ENCODE measurements at places on chromosomes 12 and 14.

- no peak for DNase-seq
Measured at GRCh38 chr12:90124914-90125313, 416.3 kb upstream of the ATP2B1 start.

DNA sequence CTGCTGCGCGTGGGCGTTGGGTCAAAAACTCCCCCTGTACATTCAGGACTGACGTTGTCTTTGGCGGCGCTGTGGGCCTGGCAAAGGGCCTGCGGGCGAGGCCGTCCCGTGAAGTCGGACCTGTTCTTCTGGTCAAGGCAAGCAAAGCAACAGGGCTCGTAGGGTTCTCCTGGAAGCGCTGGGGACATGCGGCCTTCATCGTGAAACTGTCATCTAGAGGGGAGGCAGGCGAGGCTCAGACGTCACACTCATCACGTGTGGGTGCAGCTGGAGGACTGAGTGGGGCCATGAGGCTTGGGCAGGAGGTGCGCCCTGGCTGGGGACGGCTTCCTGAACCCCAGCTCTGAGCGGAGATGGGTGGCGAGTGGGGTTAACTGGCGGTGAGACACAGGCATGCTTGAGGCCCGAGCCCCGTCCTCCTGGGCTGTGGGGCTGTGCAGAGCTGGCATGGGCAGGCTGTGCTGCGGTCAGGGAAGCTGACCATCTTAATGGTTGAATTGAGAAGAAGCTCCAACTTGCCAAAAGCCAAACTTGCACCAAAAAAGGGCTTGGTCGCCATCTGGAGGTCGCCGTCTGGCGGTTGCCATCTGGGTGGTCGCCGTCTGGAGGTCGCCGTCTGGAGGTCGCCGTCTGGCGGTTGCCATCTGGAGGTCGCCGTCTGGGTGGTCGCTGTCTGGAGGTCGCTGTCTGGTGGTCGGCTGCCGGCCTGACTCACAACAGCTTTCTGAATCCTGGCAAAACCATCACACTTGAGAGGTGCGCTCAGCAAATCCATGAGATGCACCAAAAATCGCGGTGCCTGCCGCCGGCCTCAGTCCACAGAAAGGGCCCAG lies 66.2 kb downstream of the NOC4L start:
- DNase-seq = no peak

DNA sequence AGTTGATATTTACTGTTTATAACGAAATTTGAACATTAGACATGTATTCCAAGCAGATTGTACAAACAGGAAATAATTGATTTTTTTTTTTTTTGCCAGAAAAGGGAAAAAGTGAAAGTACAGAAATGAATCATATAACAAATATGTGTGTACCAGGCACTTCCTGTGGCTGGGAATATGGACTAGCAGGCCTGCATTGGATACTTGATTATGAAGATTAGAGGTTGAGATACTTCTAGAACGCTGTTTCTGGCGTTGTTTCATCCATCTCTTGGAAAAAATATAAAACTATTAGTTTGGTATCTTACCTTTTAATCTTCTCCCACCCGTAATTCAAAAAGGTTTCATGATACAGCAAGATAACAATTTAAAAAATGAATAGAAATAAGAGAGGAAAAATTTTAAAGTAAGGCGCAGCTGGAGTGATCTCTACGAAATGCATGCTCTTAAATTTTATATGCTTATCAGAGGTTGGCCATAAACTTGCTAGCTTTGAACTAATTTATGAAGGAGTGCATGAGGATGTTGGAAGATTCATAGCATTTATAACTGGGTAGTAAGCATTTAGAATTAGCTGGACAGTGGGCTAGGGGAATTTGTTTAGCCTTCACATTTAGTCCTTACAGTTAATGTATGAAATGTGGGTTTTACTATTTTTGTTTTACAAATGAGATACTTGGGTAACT lies 90.8 kb downstream of the AEBP2 start:
- no peak for DNase-seq

DNA sequence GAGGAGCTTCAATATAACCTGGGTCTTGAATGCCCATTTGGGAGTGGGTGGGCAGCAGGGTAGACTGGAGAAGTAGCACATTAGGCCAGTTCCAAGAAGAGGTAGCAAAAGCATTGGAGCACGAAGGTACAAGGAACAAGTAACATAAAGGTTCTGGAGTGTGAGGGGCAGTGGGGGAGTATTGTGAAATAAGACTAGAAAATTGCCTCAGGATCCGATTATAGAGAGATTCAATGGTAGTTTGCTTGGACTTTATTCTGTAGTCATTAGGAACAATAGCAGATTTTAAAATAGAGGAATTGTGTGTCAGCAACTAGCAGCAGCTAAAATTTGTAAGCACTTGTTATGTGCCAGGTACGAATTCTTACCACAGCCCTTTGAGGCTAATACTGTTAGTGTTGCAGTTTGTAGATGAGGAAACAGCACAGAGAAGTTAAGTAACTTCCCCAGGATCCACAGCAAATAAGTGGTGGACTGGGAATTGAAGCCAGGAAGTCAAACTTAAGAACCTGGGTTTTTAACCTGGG lies 61.8 kb downstream of the PPFIBP1 start:
- DNase-seq = no peak

- peak; percentile 13 for DNase-seq
Measured at GRCh38 chr14:50363714-50364111, 33.0 kb downstream of the CDKL1 start.

GRCh38 chr12:1886396-1887008 lies 31.9 kb downstream of the CACNA2D4 start:
- DNase-seq = no peak

DNA sequence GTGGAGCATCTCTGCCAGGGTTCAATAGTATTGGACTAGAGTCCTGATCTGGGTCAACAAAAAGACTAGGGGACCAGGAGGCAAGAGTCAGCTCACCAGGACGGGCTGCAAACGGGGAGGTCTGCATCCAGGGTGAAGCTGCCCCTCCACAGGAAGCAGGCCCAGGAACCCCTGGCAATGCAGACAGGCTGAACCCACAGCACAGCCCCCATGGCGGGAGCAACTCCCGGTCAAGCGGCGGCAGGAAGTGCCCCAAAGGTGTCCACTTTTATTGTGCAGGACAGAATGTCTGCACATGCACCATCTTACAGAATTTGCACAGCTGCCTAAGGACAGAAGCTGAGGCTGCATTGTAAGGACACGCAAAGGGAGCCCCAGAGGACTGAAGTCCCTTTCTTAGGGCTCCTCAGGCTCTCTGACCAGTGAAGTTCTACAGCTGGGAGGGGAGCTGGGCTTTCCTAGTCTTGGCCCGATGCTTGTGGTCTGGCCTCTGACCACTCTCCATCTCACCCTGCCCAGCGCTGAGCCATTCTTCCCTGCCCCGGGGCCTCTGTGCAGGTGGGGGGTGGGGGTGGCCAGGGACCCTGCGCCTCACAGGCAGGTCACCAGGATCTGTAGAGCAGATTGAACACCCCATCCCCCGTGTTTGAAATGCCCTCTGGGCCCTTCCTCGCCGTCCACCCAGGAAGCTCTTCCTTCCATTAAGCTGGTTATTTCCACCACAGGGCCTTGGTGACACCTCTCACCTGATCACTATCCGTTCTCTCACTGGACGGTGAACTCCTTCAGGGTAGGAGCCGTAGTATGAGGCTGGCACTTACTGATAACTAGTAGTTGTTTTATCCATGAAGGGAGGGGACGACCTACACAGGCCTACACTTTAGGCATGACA lies 75.9 kb downstream of the NINJ2 start:
- DNase-seq = no peak

GRCh38 chr12:96495841-96496545 lies 6.6 kb downstream of the CFAP54 start:
- no peak for DNase-seq

DNA sequence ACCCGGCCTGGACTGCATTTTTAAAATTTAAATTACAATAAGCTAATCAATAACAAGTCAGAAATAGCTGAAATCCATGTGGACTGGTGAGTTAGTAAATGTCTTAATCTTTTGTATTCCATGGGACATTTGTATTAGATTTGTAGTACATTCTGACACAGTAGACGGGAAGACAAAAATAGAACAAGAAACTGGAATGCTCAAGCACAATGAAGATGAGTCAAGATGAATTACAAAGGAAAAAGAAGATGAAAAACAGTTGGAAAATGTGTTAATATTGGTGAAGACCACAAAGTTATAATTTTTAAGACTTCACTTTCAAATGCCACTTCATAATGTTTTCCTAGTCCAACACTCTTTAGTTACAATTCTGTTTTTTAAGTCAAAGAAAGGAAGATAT lies 97.8 kb upstream of the FERMT2 start:
- no peak for DNase-seq

DNA sequence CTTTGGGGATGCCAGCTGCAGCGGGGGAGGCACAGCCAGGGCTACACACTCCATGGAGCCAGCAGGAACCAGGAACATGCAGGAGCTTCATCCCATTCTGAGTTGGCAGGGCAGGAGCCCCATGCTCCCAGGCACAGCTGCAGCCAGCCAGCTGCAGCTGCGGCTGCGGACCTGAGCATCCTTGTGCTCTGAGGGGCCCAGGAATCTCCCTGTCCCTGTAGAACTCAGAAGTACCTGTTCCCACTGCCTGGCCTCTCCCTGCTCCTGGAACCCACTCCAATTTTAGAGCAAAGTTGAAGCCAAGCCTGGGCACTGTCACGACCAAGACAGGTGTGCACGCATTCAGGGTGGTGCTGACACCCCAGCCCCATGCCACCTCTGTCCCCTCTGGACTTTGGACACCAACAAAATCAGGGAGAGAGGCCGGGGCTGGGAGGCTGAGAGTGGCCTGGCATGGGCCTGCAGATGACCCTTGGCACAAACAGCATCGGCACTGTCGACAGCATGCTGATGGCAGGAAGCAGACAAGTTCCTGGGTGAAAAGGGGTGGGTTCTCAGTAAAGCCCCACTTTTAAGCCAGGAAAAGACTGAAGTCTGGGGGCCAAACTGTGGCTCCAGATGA lies 257.3 kb upstream of the LRFN5 start:
- no peak for DNase-seq

DNA sequence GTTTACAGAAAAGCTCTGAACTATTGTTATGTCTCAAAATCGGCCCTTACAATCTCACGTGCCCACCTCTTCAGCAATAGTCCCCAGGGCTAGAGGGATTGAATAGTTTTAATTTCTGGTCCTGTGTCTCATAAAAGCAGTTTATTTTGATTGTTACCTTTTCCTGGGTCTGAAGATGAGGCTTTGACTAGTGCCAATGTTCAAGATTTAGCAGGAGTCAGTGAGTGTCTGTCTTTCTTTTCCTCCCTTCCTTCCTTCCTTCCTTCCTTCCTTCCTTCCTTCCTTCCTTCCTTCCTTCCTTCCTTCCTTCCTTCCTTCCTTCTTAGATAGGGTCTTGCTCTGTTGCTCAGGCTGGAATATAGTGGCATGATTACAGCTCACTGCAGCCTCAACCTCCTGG lies 24.7 kb upstream of the SOCS2 start:
- no peak for DNase-seq

GRCh38 chr12:85872497-85873091 lies 1.5 kb upstream of the NTS start:
- DNase-seq = no peak

DNA sequence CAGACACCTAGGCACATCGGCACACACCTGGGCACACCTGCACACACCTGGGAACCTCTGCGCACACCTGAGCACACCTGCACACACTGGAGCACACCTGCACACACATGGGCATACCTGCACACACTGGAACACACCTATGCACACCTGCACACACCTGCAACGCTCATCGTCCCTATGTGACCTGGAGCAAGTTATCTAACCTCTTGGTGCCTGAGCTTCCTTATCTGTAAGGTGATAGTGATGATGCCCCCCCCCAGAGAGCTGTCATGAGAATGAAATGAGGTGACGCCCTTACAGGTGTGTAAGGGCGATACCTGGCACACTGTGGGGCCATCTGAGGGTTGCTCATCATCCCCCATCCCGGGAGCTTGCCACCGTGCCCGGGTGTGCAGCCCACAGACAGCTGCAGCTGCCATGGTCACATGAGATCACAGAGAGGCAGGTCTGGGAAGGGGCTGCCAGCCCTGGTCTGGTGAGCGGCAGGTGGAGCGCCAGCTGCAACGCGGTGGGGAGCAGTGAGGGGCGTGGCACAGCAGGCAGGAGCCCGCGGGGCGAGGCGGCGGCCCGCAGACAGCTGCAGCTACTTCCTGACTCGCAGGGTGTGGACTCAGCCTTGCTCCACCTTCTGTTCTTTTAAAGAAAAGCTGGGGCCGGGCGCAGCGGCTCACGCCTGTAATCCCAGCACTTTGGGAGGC lies 59.9 kb upstream of the FBRSL1 start:
- no peak for DNase-seq

GRCh38 chr12:131138638-131139362 lies 185.1 kb downstream of the ADGRD1 start:
- no peak for DNase-seq

DNA sequence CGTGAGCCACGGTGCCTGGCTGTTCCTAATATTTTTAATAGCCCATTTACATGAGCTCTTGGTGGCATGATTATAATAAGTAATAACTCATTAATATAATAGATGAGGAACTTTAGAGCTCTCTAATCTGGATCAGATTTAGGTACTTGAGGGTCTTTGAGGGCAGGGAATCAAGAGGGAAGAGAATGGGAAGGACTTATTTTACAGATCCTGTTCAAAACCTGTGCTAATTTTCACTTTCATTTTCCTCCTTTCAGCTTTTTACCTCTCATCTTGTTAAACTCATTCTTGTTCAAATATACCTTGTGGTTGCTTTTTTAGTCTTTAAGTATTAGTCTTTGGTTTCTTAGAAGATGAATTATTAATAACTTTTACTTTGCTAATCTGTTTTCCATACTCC lies 5.6 kb downstream of the NECAP1 start:
- no peak for DNase-seq

DNA sequence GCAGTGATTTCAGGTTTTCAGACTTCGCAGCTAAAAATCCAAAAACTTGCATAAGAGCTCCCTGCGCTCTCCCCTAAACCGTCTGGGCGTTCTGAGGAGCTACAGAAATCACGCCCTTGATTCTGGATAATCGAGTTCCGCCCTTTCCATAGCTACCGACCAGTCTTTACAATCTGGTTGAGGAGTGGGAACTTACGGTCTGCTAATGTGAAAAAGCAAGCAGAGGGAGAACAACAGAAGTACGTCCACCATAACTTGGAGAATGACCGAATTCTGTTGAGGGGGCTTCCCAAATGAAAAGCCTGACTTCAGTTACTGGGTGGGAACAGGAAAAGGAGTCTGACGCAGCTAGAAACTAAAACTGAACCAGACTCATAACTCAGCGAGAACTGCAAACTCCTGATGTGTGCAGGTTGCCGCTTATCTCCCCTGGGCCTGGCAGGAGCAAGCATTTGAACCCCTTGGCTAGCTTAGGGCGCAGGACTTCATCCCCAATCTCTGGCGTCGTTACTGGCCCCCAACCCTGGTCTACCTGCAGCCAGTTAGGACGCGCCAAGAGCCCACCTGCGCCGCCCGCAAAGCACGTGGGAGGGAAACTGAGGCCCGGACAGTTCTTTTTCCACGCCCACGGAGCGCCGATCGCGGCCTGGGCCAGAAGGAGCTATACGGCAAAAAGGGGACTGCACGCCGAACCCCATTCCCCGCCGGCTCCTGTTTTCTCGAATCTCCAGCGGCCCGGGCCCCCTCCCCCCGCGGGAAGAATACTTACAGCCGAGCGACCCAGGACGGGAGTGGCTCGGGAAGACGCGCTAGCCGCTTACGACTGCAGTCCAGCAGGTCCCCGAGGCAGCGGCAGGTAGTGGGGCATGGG lies 838 bp downstream of the LRIG3 start:
- DNase-seq = no peak

GRCh38 chr14:49614196-49614595 lies 6.2 kb downstream of the RPL36AL start:
- no peak for DNase-seq

GRCh38 chr12:51403681-51404136 lies 12.5 kb upstream of the GALNT6 start:
- DNase-seq = no peak
